Stimulated activated naive CD4-positive, alpha-beta T cell (primary cell): ENCODE measurements at places on chromosomes 7 and 10.

DNA sequence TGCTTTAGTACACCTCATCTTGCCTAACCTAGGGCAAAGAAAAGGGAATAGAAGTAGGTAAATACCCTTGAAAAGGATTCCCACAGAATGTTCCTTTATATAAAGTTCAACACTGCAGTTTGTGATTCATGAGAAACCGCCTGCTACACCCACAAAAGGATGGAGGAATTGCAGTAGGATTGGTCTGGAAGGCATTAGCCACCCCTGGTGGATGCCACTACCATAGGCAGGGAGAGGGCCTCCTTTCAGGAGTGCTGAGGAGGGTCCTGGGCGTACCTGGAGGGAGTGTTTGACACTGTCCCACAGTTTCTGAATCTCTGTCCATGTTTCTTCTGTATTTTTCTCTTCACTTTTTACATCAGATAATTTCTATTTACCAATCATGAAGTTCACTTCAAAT, 221.8 kb upstream of the TMEM72 start:
- DNase-seq = no peak

GRCh38 chr10:24128066-24128730, 80.7 kb upstream of the KIAA1217 start:
- no peak for DNase-seq

DNA sequence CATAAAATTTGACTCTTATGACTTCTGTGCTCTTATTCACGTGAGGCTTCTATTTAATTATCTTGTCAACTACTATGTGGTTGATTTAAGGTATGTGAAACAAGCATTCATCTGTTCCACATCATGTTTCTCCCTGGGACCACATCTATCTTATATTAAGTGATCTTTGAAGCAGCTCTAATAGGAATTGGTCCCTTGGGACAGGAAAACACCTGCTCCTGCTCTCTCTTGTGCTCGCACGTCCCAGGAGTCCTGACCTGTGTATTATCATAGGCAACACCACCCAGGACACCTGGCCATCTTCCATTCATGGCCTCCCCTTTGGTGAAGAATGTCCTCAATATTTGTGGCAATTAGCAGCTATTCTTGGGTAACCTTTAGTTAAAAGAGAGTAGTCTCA, 269.2 kb downstream of the NRG3 start:
- DNase-seq = no peak

DNA sequence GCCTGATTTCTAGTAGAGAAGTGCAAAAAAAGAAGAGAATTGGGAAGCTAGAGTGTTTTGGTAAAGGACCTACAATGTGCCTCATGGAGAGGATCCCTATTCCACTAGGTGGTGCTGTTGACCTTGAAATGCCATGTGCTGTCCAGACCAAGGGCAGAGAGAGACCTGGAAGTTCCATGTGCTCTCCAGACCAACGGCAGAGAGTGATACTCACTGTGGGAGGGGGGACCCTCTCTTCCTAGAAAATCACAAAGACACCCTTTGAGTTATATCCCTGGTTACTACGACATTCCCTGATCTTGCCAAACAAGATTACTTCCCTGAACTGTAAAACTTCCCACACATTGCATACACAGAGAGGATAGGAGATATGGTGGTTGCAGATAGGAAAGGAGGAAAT, 212.7 kb upstream of the ZNF804B start:
- DNase-seq = no peak

DNA sequence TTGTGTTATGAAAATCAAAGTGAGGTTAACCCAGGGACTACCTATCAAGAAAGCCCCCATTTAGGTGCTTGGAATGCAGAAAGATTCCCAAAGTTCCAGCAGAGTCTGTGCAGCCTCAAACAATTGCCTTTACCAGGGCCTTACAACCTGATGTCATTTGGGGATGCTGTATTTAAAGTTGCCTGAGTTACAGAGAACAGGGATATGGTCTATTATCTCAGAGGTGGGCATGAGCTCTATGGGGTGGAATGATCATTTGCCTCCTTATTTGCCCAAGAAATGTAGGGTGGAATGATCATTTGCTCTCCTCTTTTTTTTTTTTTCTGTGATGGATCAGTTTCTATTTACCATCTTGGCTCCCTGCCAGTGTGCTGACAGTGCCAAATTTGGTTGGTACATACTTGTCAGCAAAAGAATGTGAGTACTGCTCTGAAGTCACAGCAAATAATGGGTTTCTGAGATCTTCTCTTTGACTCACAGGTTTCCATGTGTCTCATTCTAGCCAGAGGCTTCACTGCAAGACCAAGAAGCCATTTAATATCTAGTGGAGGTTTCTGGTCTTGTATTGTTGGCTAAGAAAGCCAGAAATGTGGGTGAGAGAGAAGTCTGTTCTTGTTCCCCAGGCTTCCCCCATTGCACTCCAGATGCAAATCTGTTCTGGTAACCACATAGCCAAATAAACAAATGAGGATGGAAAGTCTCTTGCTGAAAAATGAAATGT, 45.5 kb upstream of the ZNRF2 start:
- DNase-seq = no peak
